EH (cell line): ENCODE measurements at places on chromosomes 12 and 14.

GRCh38 chr14:54699735-54700134, 132.8 kb downstream of the SAMD4A start:
- no peak for DNase-seq

DNA sequence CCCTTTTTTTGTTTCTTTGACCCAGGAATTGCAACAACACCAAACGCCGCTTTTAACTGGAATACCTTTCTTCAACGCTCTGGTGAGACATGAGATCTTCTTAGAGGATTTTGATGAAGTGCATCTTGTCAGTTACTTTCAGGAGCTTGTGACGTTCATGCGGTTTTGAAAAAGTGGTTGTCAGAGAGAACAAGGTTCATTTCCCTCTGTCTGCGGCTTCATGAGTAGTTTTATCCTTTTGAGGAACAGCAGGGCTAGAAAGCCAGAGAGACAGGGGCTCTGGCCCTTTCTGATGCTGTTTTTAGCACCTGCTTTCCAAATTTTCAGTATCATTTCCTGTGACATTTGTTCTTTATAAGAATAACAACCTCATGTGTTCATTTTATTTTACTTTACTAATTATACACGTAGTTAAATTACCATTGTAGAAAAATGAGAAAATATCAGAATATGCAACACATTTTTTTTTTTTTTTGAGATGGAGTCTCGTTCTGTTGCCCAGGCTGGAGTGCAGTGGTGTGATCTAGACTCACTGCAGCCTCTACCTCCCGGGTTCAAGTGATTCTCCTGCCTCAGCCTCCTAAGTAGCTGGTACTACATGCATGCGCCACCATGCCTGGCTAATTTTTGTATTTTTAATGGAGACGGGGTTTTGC, 61.8 kb downstream of the GLT1D1 start:
- DNase-seq, result no peak

- peak; percentile 32 for DNase-seq
Observed at GRCh38 chr12:41663598-41664265, 475.6 kb downstream of the PDZRN4 start.

DNA sequence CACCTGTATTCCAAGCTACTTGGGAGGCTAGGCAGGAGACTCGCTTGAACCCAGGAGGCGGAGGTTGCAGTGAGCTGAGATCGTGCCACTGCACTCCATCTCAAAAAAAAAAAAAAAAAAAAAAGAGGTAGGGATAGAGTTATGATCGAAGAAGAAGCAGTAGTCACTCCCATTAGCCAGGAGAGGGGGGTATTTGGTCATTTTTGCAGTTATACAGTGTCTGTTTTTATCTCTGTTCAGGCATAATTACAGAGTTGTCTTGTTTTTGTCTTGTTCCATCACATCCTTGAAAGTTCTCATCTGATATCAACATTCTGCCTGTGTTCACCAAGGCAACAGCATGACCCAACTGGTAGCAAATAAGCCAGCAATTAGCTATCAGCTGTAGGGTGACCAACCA, 98.5 kb upstream of the TMPO start:
- DNase-seq, result peak; percentile 68

- peak; percentile 50 for DNase-seq
Observed at GRCh38 chr14:74611650-74612349, at the start of gene LTBP2. Gene LTBP2 (minus strand): TSS chr14:74612237. CDS start chr14:74611944, 293 bp downstream.
